ENCODE measurements at places on chromosomes 13 and 19.
A peak's percentile ranks its signal among the peaks of the same experiment; 100 is the strongest.

DNA sequence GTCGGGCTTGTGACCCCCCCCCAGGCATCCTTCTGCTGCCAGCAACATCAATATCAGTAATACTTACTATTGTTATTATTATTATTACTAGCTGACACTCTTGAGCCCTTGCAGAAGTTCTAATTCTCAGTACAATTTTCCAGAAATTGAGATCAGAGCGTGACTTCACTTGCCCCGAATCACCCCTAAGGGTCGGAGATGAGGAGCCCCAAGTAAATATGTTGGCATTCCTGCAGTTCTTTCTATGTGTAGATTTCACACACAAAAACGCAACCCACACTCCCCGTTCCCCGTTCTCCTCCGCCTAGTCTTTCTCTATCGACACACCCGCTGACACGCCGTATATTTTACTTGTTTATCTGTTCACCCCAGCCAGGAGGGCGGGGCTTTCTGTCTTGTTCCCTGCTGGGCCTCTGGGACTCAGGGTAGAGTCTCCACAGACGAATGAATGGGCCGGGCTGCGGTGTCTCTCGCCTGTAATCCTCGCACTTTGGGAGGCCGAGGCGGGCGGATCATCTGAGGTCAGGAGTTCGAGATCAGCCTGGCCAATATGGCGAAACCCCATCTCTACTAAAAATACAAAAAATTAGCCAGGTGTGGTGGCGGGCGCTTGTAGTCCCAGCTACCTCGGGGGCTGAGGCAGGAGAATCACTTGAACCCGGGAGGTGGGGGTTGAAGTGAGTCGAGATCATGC, 14.7 kb downstream of the TLE5 start:
- DNase-seq = no peak

- no peak for DNase-seq
Observed at GRCh38 chr19:47330466-47330869, 1.5 kb upstream of the C5AR2 start.

DNA sequence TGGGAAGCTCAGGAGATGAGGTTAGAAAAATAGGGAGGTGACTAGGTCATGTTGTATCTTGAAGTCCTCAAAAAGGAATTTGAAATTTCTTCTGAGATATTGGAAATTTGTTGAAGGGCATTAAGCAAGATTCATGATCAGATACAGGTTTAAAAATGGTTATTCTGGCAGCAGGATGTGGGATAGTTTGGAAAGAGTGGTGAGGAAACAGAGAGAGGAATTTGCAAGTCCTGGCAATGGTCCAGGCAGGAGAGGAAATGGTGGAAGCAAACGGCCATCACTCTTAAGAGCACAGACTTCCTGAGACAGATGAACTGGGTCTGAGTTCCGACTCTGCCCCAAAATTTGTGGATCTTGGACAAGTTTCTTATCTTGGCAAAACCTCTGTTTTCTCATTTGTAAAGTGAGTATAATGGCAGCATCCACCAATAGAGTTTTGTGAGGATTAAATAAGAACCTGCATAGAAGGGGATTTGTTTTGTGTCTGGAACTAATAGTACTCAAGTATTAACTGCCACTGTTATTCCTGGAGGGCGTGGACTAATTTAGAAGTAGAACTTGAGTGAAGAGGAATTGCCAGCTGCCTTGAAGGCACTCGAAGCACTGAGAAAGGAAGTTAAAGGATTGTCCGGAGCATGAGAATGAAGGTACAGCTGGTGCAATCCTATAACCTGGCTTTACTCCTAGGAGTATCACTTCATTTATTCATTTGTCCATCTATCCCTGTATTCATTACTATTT, 99.6 kb downstream of the CCNA1 start:
- DNase-seq = peak; percentile 63

GRCh38 chr13:61030445-61030844, 385.2 kb downstream of the PCDH20 start:
- no peak for DNase-seq

- DNase-seq = no peak
Observed at GRCh38 chr13:26459276-26460131, 98.0 kb upstream of the WASF3 start.

DNA sequence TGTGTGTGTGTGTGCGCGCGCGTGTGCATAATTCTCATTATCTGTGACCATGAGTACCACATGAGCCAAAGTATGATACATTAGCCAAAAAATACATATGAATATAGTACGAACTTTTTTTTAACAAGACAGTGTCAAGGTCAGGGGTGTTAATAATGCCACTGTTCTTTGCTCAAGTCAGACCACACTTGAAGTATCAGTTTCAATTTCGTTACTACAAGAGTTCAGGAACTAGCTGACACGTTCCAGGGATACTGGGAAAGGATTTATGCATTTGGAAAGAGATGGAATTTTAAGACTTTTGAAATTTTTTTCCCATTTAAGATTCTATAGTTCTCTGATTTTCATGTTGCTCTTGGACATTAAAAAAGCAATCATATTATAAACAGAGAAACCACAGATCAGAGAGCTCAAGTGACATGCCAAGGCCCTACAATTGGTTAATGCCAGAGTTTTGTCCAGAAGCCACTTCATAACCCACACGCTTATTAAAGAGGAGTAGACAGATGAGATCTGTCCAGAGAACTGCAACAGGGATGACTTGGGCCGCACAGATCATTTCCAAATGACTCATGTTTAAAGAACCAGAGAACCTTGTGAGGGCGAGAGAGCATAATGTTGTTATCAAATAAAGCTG, 718.8 kb upstream of the SGCG start:
- DNase-seq = no peak

DNA sequence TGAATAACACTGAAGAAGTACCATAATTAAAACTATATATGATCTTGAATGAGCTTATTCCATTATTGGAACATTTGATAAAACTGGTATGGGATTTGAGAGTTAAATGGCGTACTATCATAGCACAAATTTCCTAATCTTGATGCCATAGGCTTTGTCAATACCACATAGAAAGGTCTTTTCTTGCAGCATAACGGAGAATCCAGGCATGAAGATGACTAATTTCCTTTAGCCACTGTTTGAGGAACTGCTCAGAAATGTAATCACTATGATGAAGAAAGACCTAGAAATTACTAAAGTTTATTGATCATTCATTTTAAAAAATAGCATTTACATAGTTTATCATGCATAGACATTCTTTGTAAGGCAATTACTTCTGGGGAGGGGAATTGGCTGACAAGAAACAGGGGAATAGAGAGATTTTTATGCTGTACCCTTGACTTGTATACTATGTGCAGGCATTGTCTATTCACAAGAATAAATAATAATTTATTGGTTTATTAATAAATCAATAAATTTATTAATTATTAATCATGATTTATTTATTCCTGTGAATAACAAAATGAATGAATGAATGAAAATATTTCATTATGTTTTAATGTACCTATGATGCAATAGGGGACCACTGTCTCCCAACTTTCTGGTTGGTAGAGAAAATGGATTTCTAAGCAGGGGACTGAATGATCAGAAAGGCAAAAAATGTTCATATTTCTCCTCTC, 2676.6 kb downstream of the PCDH9 start:
- no peak for DNase-seq

All from DMS79 treated with DMSO at 0.1 percent for 48 hours (cell line).